Stimulated activated CD4-positive, alpha-beta T cell treated with anti-CD3 and anti-CD28 coated beads, Interleukin-12 subunit alpha, Interleukin-12 subunit beta, amount 100 ng/mL, for 4 hours (primary cell): ENCODE measurements at places on chromosomes 5 and 9.

DNA sequence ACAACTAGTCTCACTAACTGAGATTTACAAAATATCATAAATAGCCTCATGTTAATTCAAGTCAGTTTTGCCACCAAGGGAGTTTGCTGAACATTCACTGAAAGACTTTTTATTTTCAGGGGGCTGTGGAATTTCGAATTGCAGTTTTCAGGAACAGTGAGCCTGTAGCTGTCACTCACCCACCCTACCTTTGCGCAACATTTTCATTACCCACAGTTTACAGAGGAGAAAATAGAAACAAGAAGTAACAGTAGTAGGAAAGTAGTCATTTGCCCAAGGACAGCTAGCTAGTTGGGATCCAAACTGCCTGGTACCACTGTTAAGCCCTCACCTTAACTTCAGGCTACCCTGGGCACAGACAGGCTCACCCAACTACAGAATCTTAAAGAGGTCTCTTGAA, 154.1 kb downstream of the ADAMTS12 start:
- no peak for DNase-seq

- DNase-seq: no peak
Observed at GRCh38 chr5:6473284-6473683, 24.6 kb downstream of the UBE2QL1 start.

DNA sequence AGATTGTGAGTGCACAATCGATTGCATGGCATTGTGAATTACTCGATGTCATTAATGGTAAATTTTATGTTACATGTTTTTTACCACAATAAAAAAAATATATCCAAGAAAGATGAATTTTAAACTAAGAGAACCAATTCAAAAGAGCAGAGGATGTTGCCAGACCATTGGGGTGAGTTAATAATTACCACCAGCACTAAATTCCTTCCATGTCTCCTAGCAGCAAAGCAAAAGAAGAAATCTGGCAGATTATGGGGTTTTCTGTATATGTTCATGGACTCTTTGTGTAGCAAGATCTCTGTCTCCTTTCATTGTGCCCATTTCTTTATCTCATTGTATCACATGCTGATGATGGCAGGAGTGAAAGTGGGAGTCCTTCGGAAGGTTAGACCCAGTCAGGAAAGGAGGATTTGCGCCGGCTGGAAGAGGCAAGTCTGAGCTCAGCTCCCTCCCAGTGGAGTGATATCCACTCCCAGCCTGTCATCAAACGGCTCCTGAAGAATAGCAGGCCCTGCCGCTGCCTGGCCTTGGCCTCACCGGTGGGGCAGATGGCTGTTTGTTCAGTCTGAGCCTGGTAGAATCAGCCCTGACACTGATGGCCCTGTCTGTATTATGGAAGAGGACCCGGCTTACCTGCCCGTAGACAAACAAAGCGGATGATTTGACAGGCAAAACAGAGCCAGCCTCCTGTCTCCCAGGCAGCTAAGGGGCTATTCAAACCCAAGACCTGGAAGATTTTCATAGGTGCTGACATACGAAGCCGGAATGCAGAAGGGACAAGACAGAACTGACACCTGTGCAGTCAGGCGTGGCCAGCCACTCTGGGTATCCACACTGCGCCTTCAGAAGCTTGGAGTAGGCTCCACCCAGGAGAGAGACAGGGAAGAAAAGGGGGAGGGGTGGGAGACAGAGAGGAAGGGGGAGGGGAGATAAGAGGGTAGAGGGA, 21.9 kb upstream of the FOXE1 start:
- DNase-seq: no peak

DNA sequence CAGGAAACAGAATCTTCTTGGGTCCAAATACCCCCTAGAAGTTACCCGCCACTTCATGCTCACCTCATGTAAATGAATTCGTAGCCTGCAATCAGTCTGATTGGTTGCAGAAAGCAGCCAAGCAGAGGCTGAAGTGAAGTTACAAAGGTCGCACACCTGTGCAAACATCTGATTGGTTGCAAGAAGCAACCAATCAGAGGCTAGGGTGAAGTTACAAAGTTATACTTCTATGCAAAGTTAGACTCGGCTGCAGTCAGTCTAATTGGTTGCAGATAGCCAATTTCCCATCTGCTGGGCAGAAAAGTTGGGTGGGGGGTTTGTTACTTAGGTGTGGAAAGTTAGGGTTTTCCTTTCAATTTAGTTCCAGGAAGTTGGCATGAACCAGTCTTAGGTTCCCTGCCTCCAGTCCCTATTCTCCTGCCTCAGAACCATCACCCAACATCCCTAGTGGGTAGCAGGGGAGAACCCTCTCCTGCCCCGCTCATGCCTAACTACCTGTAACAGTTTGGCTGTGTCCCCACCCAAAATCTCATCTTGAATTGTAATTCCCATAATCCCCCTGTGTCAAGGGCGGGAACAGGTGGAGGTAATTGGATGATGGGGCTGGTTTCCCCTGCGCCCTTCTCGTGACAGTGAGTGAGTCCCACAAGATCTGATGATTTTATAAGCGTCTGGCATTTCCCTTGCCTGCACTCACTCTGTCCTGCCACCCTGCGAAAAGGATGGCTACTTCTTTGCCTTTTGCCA, 1.2 kb upstream of the RUSC2 start:
- DNase-seq: no peak

GRCh38 chr9:121981118-121981883, 111.8 kb downstream of the TTLL11 start:
- DNase-seq: no peak

- DNase-seq: no peak
Observed at GRCh38 chr9:131274674-131275331, 1.5 kb downstream of the FAM78A start.

- DNase-seq: no peak
Observed at GRCh38 chr5:135894789-135895188, 852 bp downstream of the IL9 start.

GRCh38 chr5:113524927-113525326, 11.4 kb downstream of the YTHDC2 start:
- no peak for DNase-seq

DNA sequence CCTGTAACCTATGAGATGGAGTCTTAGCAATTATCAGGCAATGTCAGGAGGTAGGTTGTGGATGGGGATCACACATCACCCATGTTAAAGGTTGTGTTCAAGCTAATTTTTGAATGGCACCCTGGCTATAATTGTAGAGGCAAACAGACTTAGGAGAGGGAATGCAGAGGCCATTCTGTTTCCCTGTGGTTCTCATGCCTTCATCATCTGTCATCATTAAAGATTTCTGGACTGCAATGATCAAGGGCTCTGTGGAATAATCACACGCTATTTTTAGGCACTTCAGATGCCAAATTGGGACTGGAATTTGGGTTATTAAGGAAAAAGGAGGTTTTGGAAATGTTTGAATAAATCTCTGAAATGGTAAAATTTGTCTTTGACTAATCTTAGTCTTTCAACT, 1065.4 kb downstream of the TAF11L14 start:
- no peak for DNase-seq

GRCh38 chr9:22039258-22039657, 30.2 kb upstream of the CDKN2B start:
- DNase-seq: no peak

- DNase-seq: no peak
Observed at GRCh38 chr5:125793470-125793869, 629.7 kb upstream of the GRAMD2B start.

GRCh38 chr9:121271368-121272341, 3.7 kb downstream of the GSN start:
- DNase-seq: no peak

DNA sequence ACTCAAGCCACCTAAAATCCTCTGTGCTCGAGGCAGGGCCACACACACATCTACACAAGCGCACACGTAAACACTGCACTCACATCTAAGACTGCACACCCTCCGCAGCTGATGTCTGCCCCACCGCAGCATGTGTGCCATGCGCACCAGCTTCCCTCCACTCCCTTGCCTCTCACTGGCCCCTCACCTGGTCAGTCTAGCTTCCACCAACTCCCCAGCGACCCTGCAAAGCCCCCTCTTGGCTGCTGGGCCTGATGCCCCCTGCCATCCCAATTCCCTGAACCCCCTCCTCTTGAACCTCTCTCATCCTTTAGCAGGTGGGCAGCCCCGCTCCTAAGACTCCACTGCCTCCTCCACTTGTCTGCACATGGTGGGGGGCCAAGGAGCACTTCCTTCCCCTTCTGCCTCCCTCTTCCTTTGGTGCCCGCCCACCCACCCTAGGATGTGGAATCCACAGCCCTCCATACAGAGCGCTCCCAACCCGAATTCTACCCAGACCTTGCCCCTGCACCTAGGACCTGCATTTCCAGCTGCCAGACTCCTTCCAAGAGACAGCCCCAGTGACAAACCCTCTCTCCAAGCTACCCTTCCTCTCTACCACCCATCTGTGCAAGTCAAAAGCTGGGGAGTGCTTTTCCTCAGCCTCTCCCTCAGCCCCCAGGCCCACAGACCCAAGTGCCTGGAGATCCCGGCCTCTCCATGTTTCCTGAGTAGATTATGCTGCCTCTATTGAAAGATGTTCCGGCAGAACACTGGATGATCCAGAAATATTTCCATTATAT, 23.9 kb downstream of the ADAMTS2 start:
- DNase-seq: no peak

DNA sequence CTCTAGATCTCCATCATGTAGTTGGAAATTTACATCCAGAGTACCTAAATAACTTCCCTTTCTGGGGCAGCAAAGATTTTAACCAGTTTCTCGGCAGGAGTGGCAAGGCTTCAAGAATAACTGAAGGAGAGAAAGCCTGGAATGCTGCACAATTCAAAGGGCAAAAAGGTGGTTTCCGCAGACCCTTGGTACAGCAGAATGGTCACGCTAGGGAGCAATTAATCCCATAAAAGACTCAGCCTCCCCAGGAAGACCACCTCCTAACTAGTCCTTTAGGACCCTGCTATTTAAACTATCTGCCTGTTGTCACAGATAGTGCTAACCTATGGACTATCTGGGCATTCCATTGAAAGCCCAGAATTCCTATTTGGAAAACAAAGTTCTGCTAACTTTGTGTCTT, 3.6 kb downstream of the HTR1A start:
- no peak for DNase-seq

GRCh38 chr9:106639873-106640568, 222.9 kb upstream of the ZNF462 start:
- no peak for DNase-seq

DNA sequence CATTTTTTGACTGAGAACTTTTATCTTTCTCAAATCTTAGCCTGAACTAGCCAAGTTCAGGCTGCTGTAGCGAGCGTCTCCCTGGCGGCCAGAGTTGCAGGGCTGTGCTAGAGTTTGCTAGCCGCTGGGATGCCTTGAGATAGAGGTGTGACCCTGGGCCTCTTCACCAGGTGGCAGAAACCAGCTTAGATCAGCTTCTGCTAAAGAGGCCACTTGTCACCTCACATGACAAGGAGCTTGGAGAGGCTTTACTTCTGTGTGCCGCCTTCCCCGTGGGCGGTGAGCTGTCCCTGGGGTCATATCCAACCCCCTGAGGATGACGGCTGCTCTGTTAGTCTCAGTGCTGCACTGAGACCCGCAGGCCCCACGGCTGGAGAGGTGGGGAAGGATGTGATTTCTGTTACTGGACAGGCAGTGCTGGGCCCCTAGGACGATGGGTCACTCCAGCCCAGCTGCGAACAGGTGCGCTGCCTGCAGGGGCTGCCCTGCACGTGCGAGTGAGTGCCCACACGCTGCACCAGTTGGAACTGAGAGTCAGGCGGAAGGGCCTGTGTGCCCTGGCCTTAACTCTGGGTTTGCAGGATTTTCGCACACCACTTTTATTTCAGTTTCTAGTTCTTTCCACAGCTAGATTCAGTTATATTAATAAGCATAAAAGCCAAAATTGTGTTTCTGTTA, 63.8 kb downstream of the EHMT1 start:
- DNase-seq: no peak

DNA sequence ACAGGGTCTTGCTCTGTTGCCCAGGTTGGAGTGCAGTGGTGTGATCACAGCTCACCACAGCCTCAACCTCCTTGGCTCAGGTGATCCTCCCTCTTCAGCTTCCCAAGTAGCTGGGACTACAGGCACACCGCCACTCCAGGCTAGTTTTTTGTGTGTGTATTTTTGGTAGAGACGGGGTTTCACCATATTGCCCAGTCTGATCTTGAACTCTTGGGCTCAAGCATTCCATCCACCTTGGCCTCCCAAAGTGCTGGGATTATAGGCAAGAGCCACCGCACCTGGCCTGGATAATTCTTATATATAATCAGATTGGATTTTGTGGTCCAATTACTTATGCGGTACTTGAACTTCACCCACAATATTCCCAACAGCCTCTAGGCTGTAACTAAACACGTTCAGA, 19.8 kb downstream of the CCDC69 start:
- DNase-seq: no peak

DNA sequence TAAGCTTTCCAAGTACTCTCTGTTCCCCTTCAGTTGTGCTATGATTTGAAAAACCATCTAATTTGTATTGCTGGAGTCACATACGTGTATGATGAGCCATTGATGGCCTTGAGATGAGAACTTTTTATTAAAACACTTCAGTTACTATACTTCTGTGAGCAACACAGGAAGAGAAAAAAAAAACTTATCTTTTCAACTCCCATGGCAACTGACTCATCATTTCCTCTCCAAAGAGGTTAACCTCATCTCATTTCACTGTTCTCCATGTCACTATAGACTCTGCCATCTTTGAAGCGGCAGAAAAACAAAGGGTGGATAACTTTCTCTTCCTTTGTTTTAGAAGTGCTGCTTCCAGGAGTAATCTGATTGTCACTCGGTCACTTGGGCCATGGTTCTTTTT, 104.3 kb upstream of the PCSK1 start:
- DNase-seq: no peak

DNA sequence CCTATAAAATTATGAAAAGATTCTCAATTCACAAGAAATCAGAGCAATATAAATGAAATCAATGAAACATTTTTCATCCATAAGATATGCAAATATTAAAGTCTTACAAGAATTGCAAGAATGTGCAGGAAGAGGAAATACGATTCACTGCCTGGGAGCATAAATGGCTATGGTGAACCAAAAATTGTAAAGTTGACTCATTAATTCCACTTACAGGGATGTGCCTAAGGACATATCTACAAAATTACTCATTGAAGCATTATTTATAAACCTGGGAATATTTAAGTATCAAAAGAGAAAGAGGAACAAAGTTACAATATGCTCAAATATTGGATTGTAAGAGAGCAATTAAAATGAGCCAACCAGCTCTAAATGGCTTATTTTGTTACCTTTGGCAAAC, 6.9 kb upstream of the NIPSNAP3A start:
- DNase-seq: no peak

- DNase-seq: no peak
Observed at GRCh38 chr5:180373454-180373853, 20.3 kb upstream of the GFPT2 start.

GRCh38 chr9:109231593-109231992, 64.5 kb upstream of the FRRS1L start:
- DNase-seq: no peak

GRCh38 chr5:176780176-176781053, 29.9 kb upstream of the UNC5A start:
- DNase-seq: no peak

DNA sequence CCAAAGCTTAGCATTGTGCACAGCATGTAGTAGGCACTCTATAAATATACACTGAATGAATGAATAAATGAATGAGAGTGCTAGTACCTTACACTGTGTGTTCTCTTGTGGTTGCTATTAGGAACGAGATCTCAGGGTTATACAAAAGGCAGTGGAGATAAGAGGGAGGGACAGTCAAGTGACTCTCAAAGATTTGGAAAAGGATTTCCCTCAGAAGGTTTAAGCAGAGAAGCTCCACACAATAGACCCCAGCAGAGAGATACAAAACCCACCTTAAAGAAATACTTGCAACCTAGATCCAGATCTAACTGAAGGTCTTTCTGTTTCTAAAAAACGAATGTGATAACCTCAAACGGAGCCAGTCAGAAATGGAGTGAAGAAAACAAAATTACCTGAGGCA, 11.8 kb upstream of the EFNA5 start:
- DNase-seq: no peak

GRCh38 chr5:81408496-81408895, 14.6 kb upstream of the ACOT12 start:
- no peak for DNase-seq
